ENCODE measurements at places on chromosomes 6 and 20.

DNA sequence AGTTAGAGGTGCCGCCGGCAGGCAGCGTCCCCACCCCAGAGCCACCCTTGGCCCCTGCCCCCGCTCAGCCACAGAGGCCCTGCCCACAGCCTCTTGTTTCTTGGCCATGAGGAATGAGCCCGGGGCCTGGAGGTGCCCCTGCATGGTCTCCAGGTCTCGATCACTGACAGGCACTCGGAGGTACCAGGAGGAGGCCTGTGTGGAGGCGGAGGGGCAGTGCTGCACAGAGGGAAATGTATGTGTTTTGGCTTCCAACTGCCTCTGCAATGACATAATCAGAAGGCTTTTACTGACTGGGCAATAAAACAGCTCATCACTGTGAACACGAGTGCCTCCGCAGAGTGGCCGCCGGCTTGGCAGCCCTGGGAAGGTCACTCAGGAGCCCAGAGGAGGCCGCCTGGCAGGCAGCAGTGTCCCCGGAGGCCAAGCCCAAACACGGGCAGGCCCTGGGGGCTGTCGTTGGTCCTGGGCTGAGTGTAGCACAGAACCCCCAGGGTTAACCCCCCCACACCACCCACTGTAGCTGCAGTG is 61.1 kb upstream of the GATA5 start:
- no peak for DNase-seq

DNA sequence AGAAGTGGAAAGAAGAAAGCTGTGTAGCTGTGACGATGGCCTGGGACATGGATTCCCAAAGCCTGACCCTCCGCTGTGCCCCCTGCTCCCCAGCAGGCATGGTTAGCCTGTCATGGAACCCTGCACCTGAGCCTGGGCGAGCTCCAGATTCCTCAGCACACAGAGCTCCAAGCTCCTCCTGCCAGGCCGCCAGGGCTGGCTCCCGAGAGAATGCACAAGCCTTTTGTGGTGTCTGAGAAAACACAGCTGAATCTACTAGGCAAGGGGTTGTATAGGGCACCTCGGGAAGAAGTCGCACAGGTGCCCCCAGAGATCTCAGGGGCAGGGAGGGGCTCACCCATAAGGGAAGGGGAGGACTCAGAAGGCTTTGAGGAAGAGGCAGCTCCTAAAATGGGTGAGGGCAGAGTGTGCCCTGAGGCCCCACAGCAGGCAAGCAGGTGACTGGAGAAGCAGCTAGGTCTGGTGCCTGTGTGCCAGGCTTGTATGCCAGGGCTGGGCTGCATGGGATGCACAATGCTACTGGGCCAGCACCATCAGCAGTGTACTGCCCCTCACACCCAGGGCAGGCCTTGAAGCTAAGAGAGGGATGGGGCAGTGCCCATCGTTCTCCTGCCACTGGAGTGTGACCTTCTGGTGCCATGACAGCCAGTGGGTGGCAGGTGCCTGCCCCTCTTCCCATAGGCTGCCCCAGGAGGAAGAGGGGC is 64.3 kb upstream of the CD93 start:
- no peak for DNase-seq

- no peak for DNase-seq
Measured at GRCh38 chr6:39903656-39904055, 30.6 kb downstream of the MOCS1 start.

GRCh38 chr6:138499303-138500018 is at the start of gene NHSL1:
TSS of gene NHSL1 (minus strand) at chr6:138499494. CDS start at chr6:138499290, 204 bp downstream.
- DNase-seq: peak; percentile 66

DNA sequence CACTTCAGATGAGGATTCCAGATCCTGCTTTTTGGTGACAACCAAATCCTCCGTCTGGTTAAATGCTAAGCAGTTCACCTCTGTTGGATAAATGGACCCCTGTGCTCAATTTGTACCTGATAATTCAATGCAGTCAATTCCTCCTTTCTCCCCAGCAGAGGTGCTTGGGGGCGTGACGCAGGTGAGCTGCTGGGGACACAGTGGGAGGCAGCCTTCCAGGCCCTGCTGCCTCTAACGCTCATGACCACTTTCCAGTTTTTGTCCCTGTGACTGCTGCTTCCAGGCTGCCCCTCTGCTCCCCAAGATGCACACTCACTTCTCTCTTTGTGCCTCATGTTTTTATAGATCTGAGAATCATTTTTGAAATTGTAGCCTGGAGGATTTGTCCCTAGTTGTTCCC is 78.5 kb downstream of the TTLL2 start:
- no peak for DNase-seq

- no peak for DNase-seq
Measured at GRCh38 chr6:150993253-150993652, 127.8 kb downstream of the MTHFD1L start.

DNA sequence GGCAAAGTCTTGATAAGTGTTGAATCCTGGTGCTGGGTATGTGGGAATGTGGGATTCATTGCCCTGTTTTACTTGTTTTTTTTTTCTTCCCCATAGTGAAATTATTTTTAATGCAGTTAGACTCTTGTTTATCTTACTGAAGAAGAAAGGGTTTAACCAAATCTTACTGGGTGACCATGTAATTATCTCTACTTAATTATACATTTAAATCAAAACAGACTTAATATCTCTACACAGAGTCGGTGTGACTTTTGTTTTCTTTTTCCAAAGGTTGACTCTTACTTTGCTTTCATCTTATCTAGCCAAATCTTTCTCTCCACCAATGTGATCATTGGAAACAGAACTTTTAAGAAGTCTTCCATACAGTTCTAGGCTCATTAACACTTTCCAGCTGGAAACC is 67.7 kb upstream of the DYNLRB1 start:
- DNase-seq: no peak

- no peak for DNase-seq
Measured at GRCh38 chr20:43525021-43525420, 17.5 kb downstream of the L3MBTL1 start.

DNA sequence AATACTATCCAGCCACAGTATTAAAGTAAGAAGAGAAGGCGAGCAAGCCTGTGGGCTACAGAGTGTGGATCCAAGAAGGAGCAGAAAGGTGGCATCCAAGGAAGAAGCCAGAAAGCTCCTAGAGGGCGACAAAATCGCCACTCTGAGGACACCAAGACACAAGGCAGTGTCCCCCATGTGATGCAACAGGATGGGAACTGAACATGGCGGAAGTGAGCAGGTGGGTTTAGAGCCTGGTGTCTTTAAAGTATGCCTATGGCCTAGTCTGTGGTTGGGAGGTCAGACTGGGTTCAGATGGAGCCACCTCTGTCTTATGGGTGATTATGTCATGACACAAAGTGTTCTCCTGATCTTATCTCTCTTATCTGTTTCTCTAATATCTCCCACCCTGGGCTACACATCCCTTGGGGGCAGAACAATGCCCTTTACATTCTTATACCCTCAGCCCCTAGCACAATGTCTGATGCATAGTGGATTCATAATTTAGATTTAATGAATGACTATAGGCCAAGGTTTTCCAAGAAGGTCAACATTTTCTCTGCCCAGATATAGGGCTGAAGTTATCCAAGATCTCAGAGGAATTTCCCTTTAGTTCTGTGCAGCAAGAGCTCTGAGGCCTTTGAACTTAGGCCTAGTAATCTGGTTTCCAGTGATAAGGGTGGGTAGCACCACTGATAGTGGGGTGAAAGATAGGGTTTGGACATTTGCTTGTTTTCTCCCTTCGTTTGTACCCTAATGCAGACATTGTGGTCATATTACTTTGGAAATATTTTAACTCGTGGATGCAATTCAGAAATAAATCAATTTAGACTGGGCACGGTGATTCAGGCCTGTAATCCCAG is 167.3 kb upstream of the AKIRIN2 start:
- no peak for DNase-seq

DNA sequence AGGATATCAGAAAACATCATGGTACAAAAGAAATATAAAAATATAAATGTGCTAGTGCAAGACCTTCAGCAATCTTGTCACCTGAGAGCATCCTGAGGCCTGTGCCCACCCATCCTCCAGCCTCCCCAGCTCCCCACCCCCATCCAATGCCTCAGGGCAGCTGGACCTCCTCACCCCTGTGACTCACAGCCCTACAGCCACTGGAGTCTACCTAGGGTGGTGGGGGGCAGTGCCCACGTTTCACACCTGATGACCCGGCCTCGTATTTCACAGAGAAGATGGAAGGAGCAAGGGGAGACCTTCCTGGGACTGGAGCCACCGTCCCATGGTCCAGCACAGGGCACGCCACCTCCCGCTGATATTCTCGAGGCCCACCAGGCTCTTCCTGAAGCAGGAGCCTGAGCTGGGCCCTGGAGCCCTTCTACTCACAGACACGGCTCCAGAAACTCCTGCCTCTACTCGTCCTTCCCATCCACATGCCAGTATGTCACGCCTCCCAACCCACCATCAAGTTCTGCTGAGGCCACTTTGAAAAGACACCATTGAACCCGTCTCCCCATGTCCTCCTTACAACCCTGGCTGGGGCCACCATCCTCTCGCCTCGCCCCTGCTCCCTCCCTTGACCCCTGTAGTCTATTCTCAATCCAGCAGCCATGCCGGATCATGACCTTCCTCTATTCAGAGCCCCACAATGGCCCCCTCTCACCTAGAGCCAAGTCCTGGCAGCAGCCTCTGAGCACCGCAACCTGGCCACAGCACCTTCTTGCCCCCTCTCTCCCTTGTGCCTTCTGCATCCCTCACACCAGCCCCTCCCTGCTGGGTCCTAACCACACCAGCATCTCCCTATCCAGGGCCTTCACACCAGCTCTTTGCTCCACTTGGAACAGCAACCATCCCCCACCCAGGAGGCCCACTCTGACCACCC is 13.3 kb downstream of the APMAP start:
- DNase-seq: no peak

DNA sequence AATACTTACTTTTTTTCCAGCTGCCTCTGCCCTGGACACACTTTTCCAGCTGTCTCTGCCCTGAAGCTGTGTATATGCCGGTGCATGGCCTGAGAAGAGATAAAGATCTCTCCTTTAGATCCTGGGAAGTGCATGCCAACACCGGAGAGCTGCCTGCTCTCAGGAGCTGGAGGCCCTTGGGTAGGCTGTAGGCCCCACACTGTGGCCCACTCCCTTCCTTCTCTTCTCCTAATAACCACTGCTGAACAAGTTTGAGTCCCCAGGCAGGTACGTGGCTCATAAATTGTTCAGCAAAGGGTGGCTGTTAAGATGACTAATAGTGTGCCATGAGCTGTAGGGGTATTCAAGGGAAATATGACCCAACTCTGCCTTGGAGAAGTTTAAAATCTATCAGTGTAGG is 102.5 kb downstream of the CD24 start:
- peak; percentile 86 for DNase-seq

DNA sequence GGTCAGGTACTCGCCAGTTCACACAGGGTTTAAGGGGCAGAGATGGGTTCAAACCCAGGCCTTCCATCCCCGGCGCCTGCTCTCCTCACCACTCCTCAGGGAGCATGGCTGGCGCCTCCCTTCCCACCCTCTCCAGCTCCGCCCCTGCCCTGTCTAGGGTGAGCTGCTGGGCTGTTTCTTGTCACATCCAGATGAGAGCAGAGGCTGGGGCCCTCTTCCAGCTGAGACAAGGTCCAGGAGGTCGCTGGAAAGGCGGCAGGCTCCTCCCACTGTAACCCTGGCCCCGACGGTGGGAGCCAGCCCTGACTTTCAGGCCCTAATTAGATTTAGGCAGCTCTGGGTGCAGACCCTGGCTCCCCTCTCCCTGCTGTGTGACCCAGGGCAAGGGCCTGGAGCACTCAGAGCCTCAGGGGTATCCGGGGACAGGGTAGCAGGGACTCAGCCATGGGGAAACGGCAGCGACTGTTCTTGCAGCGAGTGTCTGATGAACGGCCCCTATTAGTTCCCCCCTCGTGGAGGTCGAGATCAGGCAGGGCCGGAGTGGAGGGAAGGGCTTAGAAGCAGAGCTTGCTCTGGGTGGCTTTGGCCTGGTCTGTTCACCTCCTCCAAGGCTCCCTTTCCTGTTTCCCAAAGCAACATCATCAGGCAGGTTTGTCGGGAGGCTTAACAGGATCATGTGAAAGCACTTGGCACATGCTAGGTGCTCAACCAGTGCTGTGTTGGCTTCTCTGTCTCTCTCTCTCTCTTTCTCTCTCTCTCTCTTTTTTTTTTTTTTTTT is 33.4 kb downstream of the SNAI1 start:
- DNase-seq: no peak

DNA sequence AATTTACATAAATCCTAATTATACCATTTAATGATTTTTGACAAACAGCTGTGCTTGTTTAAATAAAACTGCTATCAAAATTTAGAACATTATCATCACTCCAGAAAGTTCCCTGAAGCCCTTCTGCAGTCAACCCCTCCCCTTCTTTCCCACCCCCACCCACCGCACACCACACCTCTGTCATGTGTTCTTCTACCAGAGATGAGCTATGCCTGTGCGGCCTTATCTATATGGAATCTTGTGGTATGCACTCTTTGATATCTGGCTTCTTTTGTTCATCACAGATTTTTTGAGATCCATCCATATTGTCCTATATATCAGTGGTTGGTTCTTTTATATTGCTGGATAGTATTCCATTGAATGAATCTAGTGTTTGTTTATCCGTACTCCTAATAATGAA is 7.2 kb downstream of the MYLIP start:
- no peak for DNase-seq

- peak; percentile 95 for DNase-seq
Measured at GRCh38 chr6:165106261-165106660, 203.1 kb downstream of the C6orf118 start.

GRCh38 chr6:72559555-72559954 is 62.3 kb upstream of the KCNQ5 start:
- DNase-seq: no peak
